ENCODE measurements at places on chromosomes 4 and X. TPM values are rescaled to one million over a fixed set of nuclear protein-coding genes. Genes with fewer than 3 reads are reported as not detected.

GRCh38 chrX:124223524-124223923 is 108.9 kb upstream of the TEX13D start:
- DNase-seq = no peak

GRCh38 chrX:115372152-115372551 is 82.6 kb downstream of the LUZP4 start:
- DNase-seq = no peak

- DNase-seq = no peak
Measured at GRCh38 chr4:118032691-118033090, 1.6 kb upstream of the NDST3 start.

GRCh38 chrX:106932960-106933537 is 12.8 kb downstream of the CLDN2 start:
- no peak for DNase-seq

GRCh38 chr4:43842594-43842993 is 606.0 kb downstream of the KCTD8 start:
- DNase-seq = no peak

GRCh38 chr4:153661908-153662307 is 22.2 kb upstream of the TLR2 start:
- no peak for DNase-seq

The NHS gene
- 1.0 TPM for polyA plus RNA-seq
